Trophoblast cell (in vitro differentiated cells and primary cell): ENCODE measurements at places on chromosomes 13 and 19.

- DNase-seq = no peak
- peaks cover 24% of the 10 kb centered on the region for H3K4me1 ChIP-seq
- no peaks in the 10 kb centered on the region for H3K27me3 ChIP-seq
- H3K4me3 ChIP-seq = peak overlapping the region; percentile 99
- peak overlapping the region; percentile 24 for H3K27ac ChIP-seq
- H3K36me3 ChIP-seq = peaks cover 16% of the 10 kb centered on the region
These were observed 426 bp downstream of the MYO9B start for GRCh38 chr19:17075864-17076542.

DNA sequence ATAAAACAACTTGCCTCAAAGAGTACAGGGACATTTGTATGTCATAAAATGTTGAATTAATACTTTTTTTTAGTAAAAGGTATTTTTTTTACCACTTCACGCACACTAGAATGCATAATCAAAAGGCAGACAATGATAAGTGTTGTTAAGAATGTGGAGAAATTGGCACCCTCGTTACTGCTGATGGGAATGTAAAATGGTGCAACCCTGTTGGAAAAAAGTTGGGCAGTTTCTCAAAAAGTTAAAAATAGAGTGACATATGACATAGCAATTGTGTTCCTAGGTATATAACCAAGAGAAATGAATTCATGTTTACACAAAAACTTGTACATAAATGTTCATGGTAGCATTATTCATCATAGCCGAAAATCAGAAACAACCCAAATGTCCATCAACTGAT lies 109.5 kb downstream of the PIBF1 start:
- no peak overlapping the region for H3K27ac ChIP-seq
- H3K4me3 ChIP-seq = no peak overlapping the region
- H3K36me3 ChIP-seq = peaks cover 6% of the 10 kb centered on the region
- no peak for DNase-seq
- H3K4me1 ChIP-seq = no peaks in the 10 kb centered on the region
- H3K27me3 ChIP-seq = no peaks in the 10 kb centered on the region

GRCh38 chr19:16115301-16116039 lies 3.8 kb downstream of the RAB8A start:
- no peaks in the 10 kb centered on the region for H3K27me3 ChIP-seq
- DNase-seq = no peak
- H3K36me3 ChIP-seq = peaks cover 25% of the 10 kb centered on the region

- peaks cover 40% of the 10 kb centered on the region for H3K4me1 ChIP-seq
- H3K27me3 ChIP-seq = no peaks in the 10 kb centered on the region
- H3K27ac ChIP-seq = peak within 1 kb of the TSS; percentile 73
These were observed at the start of gene KCNN4 for GRCh38 chr19:43780706-43781525. TSS of gene KCNN4 (minus strand) at chr19:43780973. CDS start at chr19:43780861, 112 bp downstream.

DNA sequence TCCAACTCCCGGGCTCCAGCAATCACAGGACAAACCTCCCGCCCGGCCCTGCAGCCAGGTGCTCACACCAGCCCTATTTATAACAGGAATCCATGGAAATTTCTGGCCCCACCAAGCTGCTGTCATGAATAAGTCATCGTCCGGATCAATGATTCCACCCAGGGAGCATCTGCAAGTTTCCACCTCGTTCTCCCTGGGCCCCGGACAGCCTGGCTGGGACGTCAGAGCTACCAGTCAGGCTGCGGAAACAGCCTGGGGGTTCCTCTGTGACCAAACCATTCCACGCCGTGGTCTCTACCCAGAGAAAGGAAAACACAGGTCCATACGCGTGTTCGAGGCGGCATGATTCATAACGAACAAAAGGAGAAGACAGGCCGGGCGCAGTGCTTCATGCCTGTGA lies 20.7 kb upstream of the PTBP1 start:
- no peak overlapping the region for H3K4me3 ChIP-seq
- peak; percentile 12 for DNase-seq
- H3K27ac ChIP-seq = no peak overlapping the region
- no peaks in the 10 kb centered on the region for H3K27me3 ChIP-seq

DNA sequence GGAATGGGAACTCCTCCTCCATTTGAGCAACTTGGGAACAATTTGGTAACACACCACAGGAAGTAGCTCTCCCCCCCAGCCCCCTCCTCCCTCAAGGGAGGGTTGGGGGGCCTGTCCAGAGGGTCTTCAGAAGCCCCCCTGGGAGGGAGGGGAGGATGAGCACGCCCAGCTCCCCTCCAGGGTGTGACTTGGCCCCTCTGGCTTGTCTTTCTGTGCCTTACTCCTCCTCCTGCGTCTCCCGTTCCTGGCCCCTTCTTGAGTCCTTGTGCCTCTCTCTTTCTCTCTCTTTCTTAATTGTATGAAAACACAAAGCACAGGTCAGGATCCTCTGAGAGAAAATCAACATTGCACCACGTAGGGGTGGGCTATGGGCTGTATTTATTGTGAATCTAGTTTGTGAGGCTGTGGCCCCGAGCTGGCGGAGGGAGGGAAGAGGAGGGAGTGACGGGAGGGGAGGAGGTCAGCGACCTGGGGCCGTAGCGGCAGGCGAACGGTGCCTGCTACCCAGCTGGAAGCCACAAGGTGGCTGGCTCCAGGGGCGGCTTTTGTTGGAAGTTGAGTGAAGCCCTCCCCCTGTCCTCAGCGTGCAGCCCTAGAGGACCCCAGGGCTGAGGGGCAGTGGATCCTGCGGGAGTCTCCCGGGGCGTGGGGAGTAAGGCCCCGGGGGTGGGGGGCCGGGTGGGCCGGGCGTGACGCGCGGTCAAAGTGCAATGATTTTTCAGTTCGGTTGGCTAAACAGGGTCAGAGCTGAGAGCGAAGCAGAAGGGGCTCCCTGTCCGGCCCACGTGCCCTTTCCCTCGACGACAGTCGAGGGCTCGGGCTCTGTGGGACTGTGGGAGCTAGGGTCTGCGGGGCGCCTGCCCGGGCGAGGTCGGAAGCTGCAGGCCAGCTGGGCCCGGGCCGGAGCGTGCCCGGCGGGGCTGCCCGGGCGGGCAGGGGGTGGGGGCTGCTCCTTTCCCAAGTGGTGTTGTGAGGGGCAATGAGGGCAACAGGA lies 6.4 kb downstream of the LYL1 start:
- H3K36me3 ChIP-seq = no peaks in the 10 kb centered on the region
- H3K4me1 ChIP-seq = peaks cover 5% of the 10 kb centered on the region
- no peak overlapping the region for H3K27ac ChIP-seq
- no peak overlapping the region for H3K4me3 ChIP-seq
- no peak for DNase-seq
- H3K27me3 ChIP-seq = peaks cover 66% of the 10 kb centered on the region
